B cell (primary cell): ENCODE measurements at places on chromosomes 11 and 22.
A peak's percentile ranks its signal among the peaks of the same experiment; 100 is the strongest.

DNA sequence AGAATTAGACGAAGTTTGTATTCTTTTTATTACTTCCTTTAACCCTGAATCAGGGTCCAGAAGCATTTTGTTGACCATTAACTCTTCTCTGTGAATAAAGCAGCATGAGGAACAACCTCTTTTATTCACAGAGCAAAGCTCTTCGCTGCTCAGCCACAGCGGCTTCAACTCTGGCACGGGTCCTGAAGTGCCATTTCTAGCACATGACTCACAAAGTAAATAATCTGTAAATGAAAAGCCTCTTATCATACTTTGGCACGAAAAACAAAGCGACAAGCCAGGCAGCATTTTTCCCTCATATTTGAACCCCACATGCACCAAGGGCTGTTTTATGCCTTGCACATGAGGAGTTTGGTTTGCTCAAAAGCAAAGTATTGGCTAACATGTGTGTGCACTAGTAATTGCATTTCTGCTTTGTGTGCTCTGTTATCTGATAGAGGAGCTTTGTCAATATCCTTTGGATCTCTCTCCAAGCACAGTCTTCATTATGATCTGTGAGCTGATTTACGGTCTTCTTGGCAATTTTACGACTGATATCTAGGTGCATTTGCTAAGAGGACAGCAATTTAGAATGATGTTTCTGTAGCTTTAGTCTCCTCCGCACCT, 33.0 kb upstream of the APOBEC3A start:
- DNase-seq: no peak
- H3K4me1 ChIP-seq: peaks cover 3% of the 10 kb centered on the region
- no peak overlapping the region for H3K27ac ChIP-seq

GRCh38 chr11:16356057-16356760, at the start of gene SOX6:
TSS of gene SOX6 (minus strand) at chr11:16356546. CDS start at chr11:16341248, 15,298 bp downstream.
- H3K4me3 ChIP-seq: no peak within 1 kb of the TSS
- no peaks in the 10 kb centered on the region for H3K36me3 ChIP-seq
- DNase-seq: no peak
- H3K4me1 ChIP-seq: no peaks in the 10 kb centered on the region

GRCh38 chr22:22110548-22111266, 128.1 kb upstream of the TOP3B start:
- H3K27ac ChIP-seq: peak overlapping the region; percentile 93
- peaks cover 44% of the 10 kb centered on the region for H3K4me1 ChIP-seq
- H3K27me3 ChIP-seq: no peaks in the 10 kb centered on the region
- no peaks in the 10 kb centered on the region for H3K36me3 ChIP-seq
- no peak overlapping the region for H3K4me3 ChIP-seq

DNA sequence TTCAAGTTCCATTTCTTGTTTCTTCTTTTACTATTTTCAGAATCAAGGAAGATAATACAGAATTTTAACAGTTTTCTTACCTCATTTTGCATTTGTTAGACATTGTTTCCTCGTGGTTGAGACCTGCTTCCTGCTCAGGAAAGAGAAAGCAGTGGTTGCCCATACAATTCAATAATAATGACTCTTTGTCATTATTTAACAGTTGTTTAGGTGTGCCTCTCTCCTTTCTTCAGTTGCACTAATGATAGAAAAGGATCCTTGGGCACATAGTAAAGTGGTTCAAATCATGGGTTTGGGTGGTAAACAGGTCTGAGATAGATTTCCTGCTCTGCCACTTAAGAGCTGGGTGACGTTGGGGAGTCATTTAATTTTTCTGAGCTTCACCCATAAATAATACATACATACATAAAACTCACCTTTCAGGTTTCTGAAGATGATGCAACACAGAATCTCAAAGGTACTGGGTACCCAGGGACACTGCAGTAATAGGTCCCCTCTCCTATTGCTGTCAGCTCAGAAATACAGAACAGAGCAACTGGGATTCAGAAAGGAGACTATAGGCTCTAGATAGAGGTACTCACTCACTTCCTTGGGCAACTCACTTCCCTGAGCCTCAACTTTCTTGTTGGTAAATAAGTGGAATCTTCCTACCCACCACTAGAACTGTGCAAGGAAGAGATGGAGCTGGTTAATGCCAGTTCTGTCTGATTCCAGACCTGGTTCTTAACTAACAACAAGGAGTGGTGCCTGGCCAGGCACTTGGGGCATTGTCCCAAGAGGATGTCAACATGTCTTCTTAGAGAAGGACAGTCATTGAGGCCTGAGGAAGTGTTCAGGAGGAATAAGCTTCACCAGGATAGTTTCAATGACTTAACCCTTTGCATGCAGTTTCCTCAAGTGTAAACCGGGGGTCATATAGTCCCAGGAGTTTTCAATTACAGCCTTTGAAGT, 34.9 kb downstream of the CD44 start:
- no peak for DNase-seq
- H3K27me3 ChIP-seq: no peaks in the 10 kb centered on the region
- peaks cover 71% of the 10 kb centered on the region for H3K4me1 ChIP-seq
- H3K27ac ChIP-seq: peak overlapping the region; percentile 54
- H3K4me3 ChIP-seq: no peak overlapping the region
